ENCODE measurements at places on chromosomes 3 and 15.
A peak's percentile ranks its signal among the peaks of the same experiment; 100 is the strongest.

DNA sequence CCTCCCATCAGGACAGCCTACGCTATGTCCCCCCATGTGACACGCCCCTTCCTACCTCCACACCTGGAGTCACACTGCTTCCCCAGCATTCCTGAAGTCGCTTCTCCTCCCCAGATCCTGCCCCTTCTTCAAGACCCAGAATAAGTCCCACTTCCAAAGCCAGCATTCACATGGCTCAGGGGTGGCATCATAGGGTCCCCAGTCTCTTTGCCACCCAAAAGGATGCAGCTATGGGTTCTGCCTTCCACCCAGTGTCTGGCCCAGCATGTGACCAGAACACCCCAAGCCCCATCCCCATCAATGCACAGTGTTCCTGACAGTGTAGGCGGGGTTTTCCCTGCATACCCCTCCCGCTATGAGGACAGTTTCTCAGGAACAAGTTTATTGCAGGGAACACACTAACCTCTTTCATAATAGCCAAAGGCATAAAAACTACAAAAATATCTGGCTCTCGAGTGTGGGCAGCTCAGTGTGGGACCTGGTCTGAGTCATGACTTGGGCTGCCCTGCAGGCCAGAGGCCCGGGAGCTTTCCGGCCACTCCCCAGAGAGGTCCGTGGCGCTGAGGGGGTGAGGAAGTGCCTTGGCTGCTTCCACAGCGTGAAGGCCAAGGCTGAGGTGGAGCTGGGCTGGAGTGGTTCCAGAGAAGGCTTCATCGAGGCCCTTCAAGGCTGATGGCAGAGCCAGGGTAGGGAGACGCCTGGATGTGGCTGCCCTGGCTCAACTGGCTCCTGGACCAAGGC lies 5.8 kb downstream of the ISLR start:
- DNase-seq, result peak; percentile 47

DNA sequence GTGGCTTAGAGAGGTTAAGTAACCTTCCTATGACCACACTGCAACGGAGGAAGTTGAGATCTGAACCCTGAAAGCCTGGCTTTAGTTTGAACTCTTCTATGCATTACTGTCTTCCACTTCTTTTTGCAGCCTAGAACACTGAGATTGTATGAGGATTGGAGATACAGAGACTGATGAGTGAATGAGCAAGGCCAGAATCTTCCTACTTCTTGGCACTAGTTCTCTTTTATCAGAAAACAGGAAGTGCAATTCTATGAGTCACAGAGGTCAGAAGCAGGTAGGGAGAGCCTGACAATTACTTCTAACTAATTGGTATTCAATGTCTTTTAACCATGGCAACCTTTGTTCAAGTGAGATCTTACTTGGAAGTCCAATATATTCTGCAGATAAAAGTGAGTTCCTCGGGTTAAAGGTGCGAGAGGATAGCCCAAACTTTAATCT lies 219.0 kb downstream of the SHQ1 start:
- DNase-seq, result peak; percentile 54

DNA sequence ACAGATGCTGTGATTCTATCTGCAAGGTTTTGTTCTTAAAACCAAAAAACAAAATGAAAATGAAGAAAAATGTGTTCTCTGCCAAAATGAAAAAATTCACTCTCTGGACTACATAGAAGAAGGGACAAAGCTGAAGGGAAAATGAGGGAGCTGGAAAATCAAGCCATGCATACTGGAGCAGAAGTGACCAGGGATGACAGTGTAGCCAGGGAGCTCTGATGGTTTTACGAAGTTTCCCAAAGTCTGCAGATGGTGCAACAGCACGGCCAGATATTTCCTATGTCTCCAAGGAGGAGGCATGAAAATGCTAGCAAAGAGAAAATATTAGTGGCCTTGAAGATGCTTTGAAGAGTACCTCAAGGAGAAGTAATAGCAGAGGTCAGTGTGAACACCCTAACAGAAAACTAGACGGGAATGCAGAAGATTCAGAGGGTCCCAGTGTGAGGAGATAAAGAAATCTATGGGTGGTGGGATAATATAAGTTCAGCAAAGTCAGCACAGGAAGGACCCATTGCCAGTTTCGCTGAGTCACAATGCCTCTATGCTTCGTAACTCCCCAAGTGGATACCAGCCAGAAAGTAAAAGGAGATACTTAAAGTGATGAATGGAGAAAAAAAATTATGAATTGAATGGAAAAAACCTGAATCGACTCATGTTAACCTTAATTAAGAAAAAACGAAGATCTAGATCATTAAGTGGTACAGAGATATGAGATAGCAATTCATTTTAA lies 39.0 kb upstream of the POMGNT2 start:
- DNase-seq, result no peak

DNA sequence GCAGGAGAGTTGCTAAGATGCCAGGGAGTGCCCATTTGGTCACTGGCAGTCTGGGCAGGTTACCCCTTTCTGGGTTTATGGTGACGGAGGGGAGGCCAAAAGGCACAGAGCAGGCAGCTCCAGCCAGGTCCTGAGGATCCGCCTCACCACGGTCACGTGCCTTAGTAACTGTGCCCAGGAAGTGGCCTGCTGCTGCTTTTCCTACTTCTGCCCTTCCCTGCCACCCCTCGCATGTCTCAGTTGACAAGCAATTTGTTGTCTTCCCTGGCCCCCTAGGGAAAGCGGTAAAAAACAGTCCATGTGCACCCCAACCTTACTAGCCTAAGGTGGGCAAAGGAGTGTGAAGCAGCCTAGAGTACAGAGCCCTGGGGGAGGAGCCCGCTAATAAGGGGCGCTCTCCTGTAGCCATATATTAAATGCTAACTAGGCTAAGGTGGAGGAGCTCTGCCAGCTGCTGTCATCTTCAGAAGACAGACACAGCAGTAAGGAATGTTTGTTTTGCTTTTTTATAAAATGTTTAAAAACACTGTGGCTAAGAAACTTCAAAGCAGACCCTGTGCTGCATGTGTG lies 9.1 kb upstream of the LIPH start:
- no peak for DNase-seq

GRCh38 chr15:101065570-101066221 lies 146.5 kb downstream of the LRRK1 start:
- no peak for DNase-seq

DNA sequence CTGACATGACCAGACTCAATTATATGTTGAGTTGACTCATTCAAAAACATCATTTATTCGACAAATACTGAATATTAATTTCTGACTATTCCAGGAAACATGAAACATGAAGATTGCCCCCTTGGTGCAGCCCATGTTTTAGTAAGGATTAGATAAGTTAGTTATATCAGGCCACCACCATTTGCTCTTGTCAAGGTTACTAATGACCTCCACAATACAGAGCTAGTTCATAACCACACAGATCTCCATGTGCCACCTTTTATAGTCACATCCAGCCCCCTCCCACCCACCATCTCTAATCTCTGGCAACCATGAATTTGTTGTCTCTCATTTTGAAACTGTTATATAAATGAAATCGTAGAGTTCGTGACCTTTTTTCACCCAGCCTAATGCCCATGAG lies 15.7 kb downstream of the KLHL18 start:
- no peak for DNase-seq

DNA sequence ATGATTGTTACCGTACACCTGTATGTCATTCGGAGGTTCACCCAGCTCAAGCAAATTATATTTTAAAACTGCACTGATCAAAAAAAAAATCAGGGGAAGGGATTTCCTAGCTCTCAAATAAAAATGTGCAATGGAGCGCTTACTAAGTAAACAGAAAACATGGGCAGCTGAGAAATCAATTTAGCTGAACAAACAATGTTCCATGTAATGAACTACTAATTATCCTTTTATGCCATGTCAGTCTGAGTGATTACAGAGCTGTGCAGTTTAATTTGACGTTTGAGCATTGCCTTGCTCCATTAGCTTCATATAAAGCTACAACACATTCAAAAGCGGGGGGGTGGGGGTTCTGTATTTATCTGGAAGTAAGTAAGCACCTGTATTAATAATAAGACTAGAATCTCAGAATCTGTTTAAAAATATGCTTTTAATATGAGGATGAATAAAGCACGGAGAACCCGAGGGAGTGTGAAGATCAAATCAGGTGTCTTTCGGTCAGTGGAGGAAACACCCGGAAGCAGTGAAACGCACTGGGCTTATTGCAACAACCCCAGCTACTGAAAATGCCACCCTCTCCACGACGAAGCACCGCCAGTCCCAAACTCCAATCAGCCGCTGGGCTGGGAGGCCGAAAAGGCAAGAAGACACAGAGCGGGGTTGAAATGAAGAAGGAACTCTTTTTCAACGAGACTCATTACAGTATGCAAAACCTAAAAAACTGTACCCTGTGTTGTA lies 196.5 kb upstream of the ATP11B start:
- DNase-seq, result no peak

DNA sequence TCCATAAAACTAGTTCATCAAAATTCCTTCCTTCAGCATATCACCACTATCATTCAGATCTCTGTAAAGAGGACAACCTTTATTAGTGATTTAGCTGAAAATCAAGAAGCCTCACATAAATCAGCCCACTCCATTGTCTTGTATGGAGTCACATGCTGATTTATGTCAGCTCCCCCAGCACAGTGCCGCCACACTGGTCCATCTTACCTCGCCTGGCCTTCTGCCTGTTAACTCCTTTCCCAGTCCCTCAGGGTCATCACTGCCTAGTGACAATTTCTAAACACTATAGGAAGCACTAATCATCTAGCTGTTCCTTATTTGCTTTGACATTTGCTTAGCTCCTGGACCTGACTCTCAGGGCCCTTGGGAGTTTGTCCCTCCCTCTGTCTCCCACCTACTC lies 75.4 kb downstream of the PLCL2 start:
- DNase-seq, result no peak

DNA sequence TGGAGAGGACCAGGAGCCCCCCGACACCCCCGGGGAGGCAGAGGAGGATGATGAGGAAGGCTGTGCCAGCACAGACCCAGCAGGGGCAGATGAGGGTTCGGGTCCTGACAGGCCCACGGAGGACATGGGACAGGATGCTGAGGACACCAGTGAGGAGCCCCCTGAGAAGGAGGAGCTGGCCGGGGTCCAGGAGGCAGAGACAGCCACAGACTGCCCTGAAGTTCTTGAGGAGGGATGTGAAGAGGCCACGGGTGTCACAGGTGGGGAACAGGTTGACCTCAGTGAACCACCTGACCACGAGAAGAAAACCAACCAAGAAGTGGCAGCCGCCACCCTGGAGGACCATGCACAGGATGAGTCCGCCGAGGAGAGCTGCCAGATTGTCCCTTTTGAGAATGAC lies 909 bp downstream of the FGD5 start:
- no peak for DNase-seq

DNA sequence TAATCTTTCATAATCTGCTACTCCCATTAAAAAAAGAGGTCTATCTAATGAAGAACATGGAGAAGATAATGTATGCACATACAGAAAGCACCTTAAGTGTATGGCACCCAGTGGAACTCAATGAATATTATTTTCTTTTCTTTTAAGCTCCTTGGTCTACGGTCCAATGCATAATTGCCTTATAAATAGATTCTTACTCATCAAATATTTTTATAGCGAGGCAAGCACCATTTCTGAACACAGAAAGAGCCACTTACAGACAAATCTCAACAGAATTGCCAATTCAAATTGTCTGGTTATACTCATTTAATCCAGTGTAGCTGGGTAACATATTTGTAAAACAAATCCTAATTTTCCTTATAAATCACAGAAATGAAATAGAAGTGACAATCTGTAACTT lies 6.3 kb downstream of the PDZRN3 start:
- no peak for DNase-seq

- no peak for DNase-seq
These were observed 401.2 kb upstream of the C2CD4B start for GRCh38 chr15:62566248-62566647.

GRCh38 chr3:71102111-71102983 lies 481.2 kb downstream of the FOXP1 start:
- peak; percentile 81 for DNase-seq

- DNase-seq, result no peak
These were observed 777 bp upstream of the EIF4A2 start for GRCh38 chr3:186782542-186783057.

GRCh38 chr3:89098964-89099585 lies 8.3 kb upstream of the EPHA3 start:
- DNase-seq, result peak; percentile 69

- peak; percentile 54 for DNase-seq
These were observed 63.6 kb upstream of the TRAK1 start for GRCh38 chr3:42027571-42027970.

- no peak for DNase-seq
These were observed 2.6 kb upstream of the UBE2Q2 start for GRCh38 chr15:75840659-75841058.

DNA sequence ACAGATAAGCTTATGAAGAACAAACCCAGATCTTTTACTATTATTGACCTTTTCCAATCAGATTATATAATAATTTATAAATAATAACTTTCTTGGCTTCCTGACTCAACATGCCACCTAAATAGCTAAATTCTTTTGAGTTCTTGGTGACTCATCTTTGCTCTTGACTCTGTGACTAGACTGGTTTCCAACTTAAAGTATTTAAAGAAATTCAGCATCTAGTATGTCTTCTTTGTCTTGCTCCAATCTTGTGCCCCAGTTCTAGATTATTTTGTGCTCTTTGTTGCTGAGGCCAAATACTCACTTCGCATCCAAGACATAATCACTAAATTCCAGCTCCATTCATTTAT lies 483.2 kb upstream of the TBL1XR1 start:
- DNase-seq, result no peak

- no peak for DNase-seq
These were observed 106.7 kb downstream of the ZIC4 start for GRCh38 chr3:147299656-147300055.

GRCh38 chr3:52257911-52258310 lies 12.4 kb downstream of the PPM1M start:
- DNase-seq, result no peak

DNA sequence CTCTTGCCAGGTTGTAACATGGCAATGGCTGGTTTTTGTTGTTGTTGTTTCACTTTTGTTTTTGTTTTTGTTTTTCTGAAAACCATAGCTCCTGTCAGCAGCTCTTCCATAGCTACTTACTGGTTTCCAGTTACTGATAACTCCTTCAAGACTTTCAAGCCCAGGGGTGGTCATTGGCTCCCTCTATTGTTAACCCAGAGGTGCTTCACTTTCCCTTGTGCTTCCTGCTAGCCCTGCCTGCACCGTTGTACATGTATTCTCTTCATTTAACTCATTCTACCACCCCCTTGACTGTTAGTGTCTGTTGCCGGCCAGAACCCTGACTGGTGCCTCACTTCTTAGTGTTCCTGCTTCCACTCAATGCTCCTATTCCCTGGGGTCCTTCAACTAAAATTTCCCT lies 4.2 kb upstream of the TRAT1 start:
- DNase-seq, result no peak

GRCh38 chr15:60191821-60192220 lies 187.7 kb downstream of the FOXB1 start:
- DNase-seq, result no peak

GRCh38 chr3:39135170-39135805 lies 18.1 kb downstream of the CSRNP1 start:
- no peak for DNase-seq

- no peak for DNase-seq
These were observed 115.2 kb downstream of the P3H2 start for GRCh38 chr3:190005343-190006113.

DNA sequence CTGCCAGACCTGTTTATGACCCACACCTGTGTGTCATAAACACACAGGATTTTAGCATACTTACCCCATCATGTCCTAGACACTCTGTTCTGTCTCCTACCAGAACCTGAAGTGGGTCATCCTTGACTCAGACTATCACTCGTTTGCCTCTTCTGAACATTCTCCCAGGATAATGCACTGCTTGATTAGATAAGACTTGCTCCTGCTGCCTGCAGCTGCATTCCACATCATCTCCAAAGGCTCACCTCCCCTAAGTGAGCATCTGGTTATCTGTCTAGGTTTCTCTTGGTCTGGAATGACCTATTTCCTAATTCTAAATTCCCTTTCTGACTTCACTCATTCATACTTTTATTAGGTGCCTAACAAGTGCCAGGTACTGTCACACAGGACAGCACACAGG lies 332.1 kb downstream of the NTRK3 start:
- no peak for DNase-seq
